ENCODE measurements at places on chromosomes 4 and X.

- no peak for DNase-seq
Observed at GRCh38 chrX:38656350-38656915, 95.1 kb downstream of the TSPAN7 start.

DNA sequence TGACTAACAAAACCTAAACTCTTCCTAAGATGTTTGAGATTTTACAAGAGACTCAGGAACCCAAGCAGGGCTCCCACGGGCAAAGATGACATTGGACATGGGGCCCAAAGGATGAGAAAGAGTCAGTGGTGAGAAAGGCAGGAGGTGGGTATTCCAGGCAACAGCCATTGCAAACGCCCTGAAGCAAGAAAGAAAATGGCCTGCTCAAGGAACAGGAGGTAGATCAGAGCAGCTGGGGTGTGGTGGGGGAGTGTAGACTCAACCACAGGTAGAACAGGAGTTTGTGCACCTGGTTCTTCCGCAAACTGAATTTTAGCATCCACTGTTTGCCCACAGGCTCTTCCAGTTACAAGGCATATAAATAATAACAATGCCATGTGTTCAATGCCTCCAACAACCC is 3.3 kb downstream of the PPP2R2C start:
- no peak for DNase-seq

DNA sequence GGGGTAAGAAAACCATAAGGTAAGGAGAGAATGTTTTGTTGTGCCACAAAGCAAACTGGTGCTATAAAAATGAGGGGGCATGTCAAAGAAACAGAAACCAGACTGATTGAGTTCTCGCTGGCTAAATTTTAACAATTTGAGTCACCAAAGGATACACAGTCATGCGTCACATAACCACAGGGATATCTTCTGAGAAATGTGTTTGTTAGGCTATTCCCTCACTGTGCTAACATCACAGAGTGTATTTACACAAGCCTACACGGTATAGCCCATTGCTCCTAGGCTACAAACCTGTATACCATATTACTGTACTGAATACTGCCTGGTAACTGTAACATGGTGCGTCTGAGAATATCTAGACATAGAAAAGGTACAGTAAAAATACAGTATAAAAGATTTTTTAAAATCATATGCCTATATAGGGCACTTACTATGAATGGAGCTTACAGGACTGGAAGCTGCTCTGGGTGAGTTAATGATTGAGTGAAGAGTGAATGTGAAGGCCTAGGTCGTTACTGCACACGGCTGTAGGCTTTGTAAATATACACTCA is 50.1 kb downstream of the FBXW7 start:
- DNase-seq = no peak

DNA sequence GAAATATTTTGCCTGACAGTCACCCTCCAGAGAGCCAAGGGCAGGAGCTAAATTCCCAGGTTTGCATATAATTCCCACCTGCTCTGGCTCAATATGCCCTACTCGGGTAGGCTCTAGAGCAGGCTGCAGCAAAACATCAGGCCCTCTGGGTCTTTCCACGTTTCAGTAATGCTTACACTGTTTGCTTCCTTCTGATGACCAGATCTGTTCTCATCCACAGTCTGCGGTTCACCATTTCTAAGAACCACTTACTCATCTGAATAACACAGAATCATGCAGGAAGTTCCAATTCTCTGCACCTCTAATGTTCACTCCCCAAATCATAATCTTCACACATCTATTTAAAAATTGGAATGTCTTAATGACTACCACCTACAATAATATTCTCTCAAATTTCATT is 141.4 kb downstream of the PPP3CA start:
- no peak for DNase-seq

- DNase-seq = no peak
Observed at GRCh38 chr4:101695176-101695575, 95.4 kb upstream of the BANK1 start.

DNA sequence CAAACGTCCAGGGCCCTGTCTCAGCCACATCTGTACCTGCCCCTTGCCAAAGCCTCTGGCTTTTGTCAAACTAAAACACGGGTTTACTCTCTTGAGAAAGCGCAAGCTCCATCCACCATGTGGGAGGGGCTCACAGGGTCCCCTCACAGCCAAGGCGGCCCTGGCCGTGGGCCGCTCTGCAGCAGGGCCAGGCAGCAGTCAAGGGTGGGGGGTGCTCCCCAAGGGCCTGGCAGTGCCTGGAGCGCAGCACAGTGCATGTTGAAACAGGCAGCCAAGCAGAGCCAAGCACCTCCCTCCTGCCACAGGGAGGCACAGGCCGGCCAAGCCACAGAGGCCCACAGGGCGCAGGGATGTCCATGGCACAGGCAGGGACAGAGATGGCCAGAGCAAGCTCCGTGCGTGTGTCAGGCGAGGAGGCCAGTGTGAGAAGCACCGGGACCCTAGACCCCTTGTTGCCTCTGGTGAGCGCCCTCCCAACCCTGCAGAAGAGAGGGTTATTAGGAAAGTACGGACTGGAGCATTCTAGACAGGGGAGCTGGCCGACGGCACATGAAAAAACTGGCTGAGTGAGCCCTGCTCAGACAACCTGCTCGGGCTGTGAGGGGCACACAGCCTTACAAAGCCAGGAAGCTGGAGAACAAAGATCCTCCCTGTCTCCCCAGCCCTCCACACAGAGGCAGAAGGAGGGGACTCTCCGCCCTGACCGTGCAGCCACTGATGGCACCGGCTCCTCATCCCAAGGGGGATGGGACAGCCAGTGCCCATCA is 39.0 kb downstream of the FAM53A start:
- DNase-seq = no peak

- no peak for DNase-seq
Observed at GRCh38 chr4:71004281-71004851, 10.9 kb downstream of the DCK start.

- DNase-seq = no peak
Observed at GRCh38 chr4:8539661-8540060, 40.5 kb upstream of the GPR78 start.

GRCh38 chr4:11715753-11716521 is 287.2 kb upstream of the HS3ST1 start:
- DNase-seq = no peak

DNA sequence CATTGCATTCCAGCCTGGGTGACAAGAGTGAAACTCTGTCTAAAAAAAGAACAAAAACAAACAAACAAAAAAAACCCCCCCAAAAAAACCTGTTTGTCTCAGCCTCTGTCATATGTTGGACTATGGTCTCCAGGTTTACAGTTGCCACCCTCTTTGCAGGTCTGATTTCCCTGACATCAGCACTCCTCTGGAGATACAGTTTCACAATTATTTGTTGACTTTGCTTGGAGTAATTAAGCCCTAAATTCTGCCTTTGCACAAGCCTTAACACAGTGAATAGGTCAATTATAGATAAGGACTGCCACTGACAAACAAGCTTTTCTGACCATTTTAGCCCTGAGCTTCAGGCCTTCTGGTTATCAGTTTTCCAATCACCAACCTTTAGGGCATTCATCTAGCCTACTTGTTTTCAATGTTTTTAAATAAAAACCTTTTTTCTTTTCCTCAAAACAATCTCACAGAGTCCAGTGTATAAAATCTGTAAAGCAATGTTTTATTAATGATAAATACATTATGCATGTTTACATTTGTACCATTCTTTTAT is 20.4 kb upstream of the MAPK10 start:
- no peak for DNase-seq

DNA sequence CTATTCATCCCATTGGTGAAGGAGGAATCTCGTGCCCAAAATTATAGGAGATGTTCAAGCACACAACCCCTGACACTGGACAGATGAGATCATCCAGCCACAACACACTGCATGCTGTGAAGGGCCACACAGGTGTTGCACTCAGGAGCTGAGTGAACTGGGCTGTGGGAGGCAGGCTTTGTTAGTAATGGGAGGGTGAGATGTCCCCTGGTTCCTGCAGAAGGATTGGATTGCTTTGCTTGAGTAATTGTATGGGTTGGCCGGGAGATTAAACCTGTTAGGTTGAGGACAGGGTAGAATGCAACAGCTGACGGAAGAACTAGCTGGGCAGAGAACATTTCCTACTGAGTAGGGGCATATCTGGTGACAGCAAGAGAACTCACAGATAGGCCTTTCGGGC is 152.2 kb downstream of the TACR3 start:
- DNase-seq = no peak

GRCh38 chr4:52657618-52658501 is 1.2 kb downstream of the USP46 start:
- DNase-seq = no peak

DNA sequence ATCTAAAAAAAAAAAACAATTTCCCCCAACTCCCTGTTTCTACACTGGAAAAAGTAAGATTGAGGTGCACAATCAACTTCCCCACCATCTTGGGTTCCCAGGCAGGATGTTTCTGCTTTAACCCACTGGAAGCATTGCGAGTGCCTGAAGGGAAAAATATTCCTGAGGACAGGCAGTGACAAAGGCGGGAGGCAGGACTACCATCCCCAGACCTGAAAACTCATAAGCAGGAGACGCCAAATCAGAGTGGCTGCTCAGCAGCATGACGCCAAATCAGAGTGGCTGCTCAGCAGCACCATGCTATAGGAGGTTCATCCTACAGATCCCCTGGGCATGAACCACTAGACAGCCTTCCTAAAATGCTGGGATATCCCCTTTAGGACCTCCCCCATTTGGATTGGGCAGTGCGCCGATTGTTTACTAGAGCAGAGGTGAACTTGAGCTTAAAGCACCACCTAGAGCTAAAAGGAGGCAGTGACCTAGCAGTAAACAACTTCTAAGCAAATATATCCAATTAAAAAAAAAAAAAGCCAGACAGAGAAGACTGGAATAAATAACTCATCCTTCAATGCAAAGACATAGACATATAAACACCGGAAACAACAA is 35.0 kb upstream of the GK start:
- no peak for DNase-seq

DNA sequence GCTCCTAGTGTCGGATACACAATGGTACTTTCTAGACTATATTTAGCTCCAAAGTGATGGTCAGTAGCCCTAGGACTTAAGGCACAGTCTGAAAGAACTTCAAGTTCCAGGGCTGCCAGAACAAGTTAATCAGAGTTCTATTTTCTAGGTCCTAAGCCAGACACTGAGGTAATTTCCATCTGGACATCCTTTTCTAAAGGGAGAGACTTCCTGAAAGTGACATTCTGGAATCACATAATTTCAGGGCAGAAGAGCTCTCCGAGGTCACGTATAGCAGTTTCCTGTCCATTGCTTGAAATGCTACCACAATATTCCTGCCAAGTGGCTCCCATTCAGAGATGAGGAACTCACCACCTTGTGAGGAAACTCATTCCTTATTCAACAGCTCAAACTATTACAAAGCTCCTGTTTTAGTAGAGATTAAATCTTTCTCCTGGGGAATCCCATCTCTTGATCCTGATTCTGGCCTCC is 117.9 kb downstream of the COL25A1 start:
- DNase-seq = no peak

DNA sequence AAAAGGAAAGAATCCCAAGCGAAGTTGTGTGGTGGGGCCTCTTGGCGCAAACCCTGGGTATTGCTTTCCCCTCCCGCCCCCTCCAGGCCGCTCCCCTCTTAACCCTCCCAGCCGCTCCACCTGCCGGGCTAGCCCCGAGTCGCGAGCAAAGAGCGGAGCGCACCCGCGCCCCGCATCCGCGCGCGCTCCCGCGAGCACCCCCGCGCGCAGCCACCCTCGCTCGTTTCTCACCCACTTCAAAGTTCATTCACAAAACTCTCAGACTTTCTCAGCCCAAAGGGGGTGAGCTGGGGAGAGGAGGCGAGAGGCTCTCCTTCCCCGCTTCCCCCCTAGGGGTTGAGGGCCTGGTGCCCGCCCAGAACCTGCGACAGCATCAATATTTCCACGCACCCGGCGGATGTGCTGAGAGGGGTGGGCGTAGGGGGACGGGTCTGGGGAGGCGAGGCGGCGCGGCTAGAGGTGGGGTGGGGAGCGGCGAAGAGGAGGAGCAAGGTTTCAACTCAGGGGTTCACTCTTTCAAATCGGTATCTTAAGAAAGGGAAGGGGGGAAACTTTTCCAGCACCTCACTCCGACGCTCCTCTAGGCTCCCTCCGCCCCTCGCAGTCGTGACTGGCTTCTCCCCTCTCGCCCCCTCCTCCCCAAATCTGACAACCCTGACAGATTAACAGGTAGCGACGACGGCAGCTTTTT is 1.8 kb downstream of the MAML3 start:
- peak; percentile 64 for DNase-seq

DNA sequence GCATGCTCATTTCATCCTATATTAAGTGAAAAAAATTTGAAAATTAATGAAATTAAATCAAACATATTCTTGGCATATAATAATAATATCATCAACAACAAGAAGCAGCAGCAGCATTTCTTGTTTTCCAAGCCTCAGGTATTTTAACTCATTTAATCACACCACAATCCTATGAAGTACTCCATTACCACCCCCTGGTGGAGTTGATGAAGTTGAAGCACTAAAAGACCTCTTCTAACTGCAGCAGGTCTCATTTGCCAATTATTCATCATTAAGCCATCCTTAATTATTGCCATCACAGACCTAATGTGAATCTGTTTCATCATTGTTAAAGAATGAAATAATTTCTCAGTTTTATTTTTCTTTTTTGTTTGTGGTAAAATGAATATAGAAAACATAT is 801.4 kb upstream of the GRID2 start:
- DNase-seq = no peak

GRCh38 chrX:53004811-53005210 is 43.8 kb upstream of the GPR173 start:
- no peak for DNase-seq

GRCh38 chr4:36173905-36174304 is 70.4 kb downstream of the ARAP2 start:
- no peak for DNase-seq

DNA sequence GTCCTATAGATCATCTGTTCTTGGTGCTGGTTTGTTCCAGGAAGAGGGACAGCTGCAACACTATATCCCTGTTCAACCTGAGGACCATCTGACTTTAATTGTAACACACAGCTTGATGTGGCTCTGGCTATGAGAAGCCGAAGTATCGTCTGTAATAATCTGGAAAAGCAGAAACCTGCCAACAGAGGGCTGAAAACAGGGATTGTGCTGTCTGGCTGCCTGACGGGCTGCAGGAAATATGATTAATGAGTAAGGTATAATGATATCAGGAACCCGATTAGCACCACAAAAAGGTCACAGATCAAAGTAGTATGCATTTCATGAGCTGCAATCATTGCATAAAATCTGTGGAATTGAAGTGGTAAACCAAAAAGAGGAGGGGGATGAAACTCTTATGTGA is 170.4 kb upstream of the MAB21L2 start:
- DNase-seq = no peak

- DNase-seq = no peak
Observed at GRCh38 chr4:75908555-75908954, 6.3 kb upstream of the PPEF2 start.
